AML-193 (cell line): ENCODE measurements at places on chromosomes 12 and 14.

DNA sequence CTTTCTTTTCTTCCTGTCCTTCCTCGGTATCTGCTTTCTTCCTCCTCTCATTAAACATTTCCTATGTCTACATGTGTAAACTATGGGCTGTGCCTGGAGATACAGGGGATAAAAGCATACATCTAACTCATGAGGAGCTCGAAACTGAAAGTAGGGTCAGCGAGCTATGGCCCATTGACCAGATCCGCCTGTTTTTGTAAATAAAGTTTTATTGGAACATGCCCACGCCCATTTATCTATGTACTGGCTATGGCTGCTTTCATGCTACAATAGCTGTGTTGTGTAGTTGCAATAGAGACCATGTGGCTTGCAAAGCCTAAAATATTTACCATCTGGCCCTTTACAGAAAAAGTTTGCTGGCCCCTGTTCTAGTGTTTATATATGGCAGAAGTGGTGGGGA lies 500.8 kb upstream of the GARIN6 start:
- no peak for DNase-seq

- DNase-seq, result no peak
Observed at GRCh38 chr12:87272851-87273250, 756.4 kb downstream of the C12orf50 start.

GRCh38 chr14:99168330-99168729 lies 103.7 kb downstream of the BCL11B start:
- DNase-seq, result no peak

DNA sequence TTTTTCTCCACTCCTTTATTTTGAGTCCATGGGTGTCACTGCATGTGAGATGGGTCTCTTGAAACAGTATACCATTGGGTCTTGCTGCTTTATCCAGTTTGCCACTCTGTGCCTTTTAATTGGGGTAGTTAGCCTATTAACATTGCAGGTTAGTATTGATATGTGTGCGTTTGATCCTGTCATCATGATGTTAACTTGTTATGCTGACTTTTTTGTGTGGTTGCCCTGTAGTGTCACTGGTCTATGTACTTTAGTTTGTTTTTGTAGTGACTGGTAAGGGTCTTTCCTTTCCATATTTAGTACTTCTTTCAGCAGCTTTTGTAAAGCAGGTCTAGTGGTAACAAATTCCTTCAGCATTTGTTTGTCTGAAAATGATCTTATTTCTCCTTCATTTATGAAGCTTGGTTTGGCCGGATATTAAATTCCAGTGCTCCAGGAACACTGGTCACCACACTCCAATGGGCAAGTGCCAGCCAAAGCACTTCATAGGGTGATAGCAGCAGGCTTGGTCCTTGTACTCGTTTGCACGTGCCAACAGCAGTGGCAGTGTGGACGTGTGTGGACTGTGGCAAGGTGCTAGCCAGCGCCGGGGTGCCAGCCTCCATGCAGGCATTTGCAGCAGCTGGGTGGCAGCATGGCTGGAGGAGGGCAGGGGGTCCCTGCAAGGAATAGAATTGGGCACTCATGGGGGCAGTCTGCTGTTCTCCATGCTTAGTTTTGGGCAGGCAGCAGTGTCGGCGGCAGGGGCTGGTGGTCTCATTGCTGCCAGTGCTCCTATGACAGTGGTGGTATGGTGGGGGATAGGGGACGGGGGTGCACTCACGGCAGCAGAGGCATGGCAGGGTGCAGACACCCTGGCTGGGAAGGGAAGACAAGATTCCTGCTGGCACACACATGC lies 53.5 kb downstream of the FRS2 start:
- no peak for DNase-seq

DNA sequence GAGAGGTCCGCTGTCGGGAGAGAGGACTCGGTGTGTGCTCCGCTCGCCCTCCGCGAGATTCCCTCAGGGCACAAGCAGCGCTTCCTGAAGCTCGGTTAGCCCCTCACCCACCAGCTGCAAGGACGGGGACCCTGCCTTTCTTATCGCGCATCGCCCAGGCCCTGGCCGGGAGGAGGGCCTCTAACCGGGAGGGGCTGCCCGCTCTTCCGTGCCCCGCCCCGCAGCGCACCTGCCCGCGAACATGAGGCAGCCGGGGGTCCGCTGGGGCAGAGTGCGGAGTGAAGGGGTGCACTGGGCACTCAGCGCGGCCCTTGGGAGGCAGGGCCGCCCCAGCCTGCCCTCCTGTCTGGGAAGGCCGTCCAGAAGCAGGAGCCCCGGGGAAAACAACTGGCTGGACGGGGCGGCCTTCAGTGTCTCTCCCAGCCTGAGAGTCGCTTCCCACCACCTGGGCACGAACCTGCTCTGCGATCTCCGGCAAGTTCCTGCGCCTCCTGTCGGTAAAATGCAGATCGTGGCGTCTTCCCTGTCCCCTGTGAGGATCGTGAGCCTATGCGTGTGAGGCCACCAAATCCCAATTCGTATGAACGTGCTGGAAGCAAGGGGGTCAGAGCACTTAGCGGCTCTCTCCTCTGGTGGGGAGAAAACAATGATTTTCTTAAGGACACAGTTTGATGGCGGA lies 28.0 kb upstream of the ADIPOR2 start:
- DNase-seq, result peak; percentile 35

DNA sequence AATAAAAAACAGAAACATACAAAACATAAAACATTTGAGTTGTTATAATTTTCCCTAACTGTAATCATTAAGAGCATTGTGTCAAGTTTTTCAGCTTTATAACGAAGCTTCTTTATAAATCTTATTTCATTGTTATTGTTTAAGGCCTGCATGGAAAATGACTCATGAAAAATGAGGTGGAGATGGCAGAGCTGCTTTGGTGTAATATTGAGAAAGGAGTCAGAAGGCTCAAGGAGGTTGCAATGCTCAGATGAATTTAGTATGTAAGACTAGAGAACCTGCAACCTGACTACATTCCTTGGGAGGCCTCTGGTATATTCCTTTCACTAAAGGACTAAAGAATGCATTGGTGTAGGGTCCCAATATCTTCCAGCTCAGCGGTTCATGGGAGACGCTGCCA lies 61.5 kb downstream of the TMEM30B start:
- no peak for DNase-seq

DNA sequence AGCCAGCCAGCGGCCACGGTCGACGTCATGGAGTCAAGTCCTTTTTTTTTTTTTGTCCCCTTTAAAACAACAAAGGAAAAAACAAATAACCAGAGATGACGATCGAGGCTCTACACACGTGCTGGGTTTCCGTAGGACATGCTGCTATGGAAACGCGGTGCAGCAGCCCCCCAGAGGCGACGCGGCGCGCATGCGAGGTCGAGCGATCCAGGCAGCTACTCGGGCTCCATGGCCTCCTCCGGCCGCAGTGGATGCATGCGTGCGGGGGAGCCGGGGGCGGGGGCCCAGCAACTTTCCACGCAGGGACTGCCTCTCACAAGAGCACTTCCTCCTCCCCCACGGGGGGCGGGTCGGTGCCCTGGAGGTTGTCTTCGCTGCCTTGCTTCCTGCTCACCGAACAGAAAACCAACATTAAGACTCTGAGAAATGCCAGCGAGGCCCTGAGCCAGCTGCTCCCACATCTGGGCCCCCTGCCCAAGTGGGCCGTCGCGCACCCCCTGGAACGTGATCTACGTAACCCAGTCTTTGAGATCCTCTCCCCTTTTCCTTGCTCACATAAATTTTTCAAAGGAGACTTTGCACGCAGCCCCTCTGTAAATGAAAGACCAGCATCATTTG lies 30.7 kb downstream of the P2RX4 start:
- peak; percentile 15 for DNase-seq

- DNase-seq, result peak; percentile 4
Observed at GRCh38 chr12:106740818-106741217, 33.7 kb upstream of the RIC8B start.

DNA sequence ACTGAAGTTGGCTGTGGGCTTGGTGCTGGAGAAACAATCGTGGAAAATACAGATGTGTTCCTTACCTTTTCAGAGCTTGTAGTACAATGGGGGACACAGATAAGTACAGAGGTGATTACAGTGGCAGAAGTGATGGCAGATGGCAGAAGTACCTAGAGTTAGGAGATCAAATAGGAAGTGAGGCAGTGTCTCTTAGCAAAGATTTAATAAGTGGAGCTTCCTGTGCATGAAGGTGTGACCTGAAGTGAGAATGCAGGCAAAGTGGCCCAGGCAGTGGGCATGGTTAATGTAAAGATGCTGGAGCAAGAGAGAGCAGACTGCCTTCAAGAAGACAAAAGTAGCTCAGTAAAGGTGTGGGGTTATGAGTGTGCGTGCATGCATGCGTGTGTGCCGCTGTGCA lies 16.0 kb downstream of the LRRK2 start:
- no peak for DNase-seq

GRCh38 chr12:117466677-117467362 lies 105.4 kb upstream of the NOS1 start:
- DNase-seq, result no peak

- peak; percentile 21 for DNase-seq
Observed at GRCh38 chr12:126874427-126875026, 1392.4 kb upstream of the TMEM132C start.

DNA sequence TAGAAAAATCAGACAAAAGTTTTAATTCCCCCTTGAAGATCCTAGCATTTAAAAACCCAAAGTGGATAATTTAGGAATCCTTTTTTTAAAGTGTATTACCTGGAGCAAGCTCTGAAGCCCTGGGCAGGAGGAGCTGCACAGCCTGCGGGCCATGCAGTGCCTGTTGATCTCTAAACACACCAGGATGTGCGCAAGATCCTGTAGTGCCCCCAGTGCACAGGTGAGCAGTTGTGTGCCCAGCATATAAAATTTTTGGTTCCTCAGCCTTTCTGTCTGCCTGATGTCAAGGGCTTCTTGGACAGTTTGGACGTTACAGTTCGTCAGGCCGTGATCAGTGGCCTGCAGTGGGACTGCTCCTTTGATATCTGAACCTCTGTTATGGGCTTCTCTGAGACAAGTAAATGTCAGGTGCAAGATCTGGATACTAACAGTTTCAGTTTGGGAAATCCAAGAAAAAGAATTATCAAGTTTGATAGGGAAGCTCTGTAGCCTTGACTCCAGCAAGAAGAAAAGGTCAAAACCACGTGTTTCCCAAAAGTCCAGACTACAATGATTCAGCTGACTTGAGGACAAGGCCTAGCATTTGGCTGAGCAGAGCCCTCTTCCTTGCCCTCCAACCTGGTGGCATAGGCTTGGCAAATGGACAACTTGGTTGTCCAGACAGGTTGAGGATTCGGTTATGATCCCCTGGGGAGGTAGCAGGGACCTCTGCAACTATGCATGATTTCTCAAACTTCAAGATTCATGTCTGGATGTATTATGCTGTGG lies 1.0 kb downstream of the ATXN7L3B start:
- DNase-seq, result peak; percentile 7

DNA sequence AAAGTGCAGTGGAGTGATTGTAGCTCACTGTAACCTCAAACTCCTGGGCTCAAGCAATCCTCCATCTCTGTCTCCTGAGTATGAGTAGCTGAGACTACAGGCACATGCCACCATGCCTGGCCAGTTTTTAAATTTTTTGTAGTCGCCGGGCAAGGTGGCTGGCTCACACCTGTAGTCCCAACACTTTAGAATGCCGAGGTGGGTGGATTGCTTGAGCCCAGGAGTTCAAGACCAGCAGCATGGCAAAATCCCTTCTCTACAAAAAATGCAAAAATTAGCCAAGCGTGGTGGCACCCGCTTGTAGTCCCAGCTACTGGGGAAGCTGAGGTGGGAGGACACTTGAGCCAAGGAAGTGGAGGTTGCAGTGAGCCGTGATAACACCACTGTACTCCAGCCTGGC lies 219.5 kb downstream of the KLHL28 start:
- no peak for DNase-seq

DNA sequence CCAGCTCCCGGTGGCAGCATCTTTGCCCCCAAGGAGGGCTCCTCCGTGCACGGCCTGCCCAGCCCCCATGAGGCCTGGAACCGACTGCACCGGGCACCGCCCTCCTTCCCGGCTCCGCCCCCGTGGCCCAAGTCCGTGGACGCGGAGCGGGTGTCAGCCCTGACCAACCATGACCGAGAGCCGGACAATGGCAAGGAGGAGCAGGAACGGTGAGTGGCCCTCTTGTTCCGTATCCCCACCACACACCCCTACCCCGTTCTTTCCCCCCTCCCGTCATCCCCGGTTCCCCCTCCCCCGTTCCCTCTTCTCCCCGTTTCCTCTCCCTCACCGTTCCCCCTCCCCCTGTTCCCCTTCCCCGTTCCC lies 28.3 kb downstream of the LRCOL1 start:
- no peak for DNase-seq

- no peak for DNase-seq
Observed at GRCh38 chr12:51848326-51848727, at the start of gene FIGNL2. Gene FIGNL2 (minus strand): TSS chr12:51848718. CDS start chr12:51822413, 26,305 bp downstream.

DNA sequence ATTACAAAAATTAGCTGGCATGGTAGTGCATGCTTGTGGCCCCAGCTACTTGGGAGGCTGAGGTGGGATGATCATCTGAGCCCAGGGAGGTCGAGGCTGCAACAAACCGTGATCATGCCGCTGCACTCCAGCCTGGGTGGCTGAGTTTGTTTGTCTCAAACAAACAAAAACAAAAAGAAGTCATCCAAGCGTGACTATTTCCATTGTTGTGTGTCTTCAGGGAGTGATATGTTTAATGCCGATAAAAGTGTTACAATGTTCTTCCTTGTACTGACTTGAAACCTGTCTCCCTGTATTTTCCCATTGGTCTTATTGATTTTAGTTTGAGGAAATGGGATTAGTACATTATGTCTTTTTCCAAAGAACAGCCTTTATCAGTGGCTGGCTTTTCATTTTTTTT lies 75.6 kb upstream of the USP44 start:
- DNase-seq, result no peak

DNA sequence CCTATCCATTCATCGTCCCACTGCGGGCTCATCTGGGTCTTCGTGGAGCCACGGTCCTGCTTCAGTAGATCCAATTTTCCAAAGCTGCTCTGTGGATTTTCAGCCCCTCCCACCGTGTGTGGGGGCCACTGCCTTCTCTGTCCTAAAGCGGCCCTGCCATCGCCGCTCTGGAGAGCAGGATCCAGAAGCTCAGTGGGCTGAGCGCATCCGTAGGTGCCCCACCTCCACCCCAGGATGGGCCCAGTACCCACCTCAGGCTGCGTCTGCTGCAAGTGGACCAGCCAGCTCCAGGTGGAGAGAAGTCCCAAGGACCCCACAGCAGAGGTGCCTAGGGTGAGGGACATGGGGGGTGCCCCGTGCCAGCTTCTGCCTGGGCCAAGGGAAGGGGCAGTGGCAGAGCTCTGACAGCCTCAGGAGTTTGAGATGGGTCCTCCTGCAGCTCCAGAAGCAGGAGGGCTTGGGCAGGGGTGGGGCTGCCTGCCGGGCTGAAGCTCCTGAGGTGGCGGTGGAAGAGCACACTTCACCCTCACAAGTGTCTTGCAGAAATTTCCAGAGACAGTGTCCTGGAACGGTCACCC lies 148.1 kb upstream of the C14orf180 start:
- no peak for DNase-seq

- DNase-seq, result no peak
Observed at GRCh38 chr12:57141249-57141648, 6.2 kb downstream of the LRP1-AS start.

GRCh38 chr12:1559676-1560091 lies 34.7 kb downstream of the FBXL14 start:
- no peak for DNase-seq

GRCh38 chr14:99721792-99722516 lies 37.9 kb downstream of the CYP46A1 start:
- no peak for DNase-seq

DNA sequence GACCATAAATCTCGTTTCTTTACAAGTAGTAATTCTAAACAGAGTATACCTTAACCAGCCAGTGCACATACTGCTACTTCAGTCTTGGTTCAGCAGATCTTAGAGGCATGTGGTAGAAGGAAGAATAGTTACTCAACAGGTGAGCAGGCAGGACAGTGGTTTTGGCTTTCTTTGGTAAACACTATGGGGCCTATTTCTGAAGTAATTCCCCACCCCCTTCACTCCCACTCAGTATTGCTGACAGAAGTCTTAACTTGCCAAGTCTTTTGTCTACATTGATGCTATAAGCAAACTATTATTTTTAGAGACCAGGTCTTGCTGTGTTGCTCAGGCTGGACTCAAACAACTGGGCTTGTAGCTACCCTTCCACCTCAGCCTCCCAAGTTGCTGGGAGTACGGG lies 68.5 kb downstream of the FBXO34 start:
- peak; percentile 24 for DNase-seq
